Large intestine (tissue), 12 donors: ENCODE measurements at places on chromosomes 11 and 22. TPM values are rescaled to one million over a fixed set of nuclear protein-coding genes. Genes with fewer than 3 reads are reported as not detected.

MYO7A gene
- 68.4 TPM for polyA plus RNA-seq

GRCh38 chr11:17514476-17514875 lies 29.7 kb downstream of the USH1C start:
- H3K27me3 ChIP-seq = no peaks in the 10 kb centered on the region
- H3K4me1 ChIP-seq = no peaks in the 10 kb centered on the region
- peaks cover 80% of the 10 kb centered on the region for H3K36me3 ChIP-seq

- DNase-seq = peak; percentile 21
- H3K27ac ChIP-seq = no peak overlapping the region
- H3K4me3 ChIP-seq = no peak overlapping the region
- H3K27me3 ChIP-seq = no peaks in the 10 kb centered on the region
Observed at GRCh38 chr11:104705490-104706190, 192.6 kb downstream of the CASP12 start.

GRCh38 chr11:113119074-113119473 lies 157.9 kb downstream of the NCAM1 start:
- H3K4me3 ChIP-seq = no peak overlapping the region
- no peaks in the 10 kb centered on the region for H3K4me1 ChIP-seq
- no peaks in the 10 kb centered on the region for H3K36me3 ChIP-seq
- H3K27me3 ChIP-seq = no peaks in the 10 kb centered on the region
- H3K27ac ChIP-seq = no peak overlapping the region

DNA sequence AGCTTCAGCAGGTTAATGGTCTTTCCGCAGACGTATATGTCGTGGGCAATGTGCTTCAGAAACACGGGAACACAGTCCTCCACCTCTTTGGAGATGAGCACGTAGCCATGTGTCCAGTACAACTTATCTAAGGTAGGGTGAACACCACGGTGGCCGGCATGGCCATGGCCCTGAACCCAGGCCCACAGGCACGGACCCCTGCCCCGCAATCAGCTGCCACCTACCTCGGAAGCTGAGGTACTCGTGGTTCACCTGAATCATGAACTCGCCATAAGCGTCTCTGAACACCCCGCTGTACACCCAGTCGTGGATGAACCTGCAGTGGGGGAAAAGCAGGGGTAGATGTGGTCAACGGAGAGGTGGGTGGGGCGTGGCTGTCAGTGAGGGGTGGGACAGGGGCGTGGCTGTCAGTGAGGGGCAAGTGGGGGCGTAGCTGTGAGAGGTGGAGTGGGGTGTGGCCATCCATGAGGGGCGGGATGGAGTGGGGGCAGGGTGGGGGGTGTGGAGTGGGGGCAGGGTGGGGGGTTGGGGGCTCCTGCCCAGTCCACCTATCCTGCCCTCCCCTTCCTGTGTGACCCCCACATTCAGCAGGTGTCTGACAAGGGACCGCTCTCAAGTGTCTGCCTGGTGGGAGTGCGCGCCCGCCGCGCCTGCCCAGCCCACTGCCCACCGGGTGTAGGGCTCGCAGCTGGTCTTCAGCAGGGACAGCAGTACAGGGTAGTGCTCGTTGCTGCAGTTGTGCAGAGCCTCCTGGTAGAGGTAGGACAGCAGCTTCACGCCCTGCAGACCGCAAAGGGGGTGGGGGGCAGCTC lies 18.6 kb downstream of the TUBGCP6 start:
- peaks cover 4% of the 10 kb centered on the region for H3K4me1 ChIP-seq
- no peak overlapping the region for H3K27ac ChIP-seq
- H3K36me3 ChIP-seq = peaks cover 69% of the 10 kb centered on the region
- H3K27me3 ChIP-seq = no peaks in the 10 kb centered on the region
- no peak for DNase-seq

DNA sequence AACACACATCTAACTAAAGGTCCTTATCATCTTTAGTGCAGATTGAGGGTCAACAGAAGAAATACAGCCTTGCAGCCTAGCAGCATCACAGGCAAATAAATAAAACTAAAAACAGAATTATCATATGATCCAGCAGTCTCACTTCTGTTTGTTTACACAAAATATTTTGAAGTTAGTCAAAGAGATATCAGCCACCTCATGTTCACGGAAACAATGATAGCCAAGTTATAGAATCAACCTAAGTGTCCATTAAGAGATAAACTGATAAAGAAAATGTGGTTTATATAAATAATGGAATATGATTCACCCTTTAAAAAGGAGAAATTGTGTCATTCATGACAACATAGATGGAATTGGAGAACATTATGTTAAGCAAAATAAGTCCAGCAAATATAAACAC lies 738.1 kb upstream of the CCDC90B start:
- no peaks in the 10 kb centered on the region for H3K36me3 ChIP-seq
- no peaks in the 10 kb centered on the region for H3K27me3 ChIP-seq
- H3K4me3 ChIP-seq = no peak overlapping the region
- no peaks in the 10 kb centered on the region for H3K4me1 ChIP-seq

DNA sequence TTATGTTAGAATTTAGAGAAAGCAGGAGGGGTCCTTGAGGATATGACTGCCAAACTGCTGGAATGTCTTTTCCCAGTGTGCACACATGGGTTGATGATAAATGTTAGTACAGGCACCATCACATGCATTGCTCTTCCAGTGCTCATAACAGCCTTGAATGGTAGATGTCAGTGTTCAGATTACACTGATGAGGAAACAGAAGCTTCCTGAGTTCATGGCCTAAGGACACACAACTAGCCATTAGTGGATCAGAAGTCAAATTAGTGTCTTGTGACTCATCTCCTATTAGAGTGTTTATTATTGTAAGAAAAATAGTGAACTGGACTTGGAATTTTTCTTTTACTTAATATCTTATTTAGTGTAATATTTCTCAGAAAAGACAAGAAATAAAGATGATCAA lies 241.5 kb downstream of the DDX10 start:
- no peak overlapping the region for H3K27ac ChIP-seq
- H3K36me3 ChIP-seq = no peaks in the 10 kb centered on the region
- peaks cover 5% of the 10 kb centered on the region for H3K4me1 ChIP-seq
- H3K4me3 ChIP-seq = no peak overlapping the region
- H3K27me3 ChIP-seq = no peaks in the 10 kb centered on the region

- H3K27ac ChIP-seq = no peak overlapping the region
- H3K4me1 ChIP-seq = no peaks in the 10 kb centered on the region
- no peaks in the 10 kb centered on the region for H3K36me3 ChIP-seq
- no peak for DNase-seq
- H3K27me3 ChIP-seq = peaks cover 19% of the 10 kb centered on the region
- no peak overlapping the region for H3K4me3 ChIP-seq
Observed at GRCh38 chr11:35531246-35531645, 5.8 kb upstream of the PAMR1 start.

DNA sequence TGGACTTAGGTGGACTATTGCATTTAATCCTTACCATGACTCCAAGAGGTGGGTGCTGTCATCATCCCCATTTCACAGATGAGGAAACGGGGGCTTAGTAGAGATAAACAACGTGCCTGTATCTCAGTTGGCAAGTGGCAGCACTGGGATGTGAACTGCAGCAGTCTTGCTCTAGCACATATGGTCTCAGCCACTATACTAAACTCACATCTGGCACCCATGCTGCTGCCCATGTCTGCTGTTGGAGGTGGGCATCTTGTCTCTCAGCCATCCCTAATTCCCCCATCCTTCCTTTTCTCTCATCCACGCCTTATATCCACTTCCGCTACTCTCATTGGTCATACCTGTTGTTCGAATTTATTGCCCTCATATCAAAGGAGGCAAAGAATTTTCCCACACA lies 3.8 kb downstream of the PRG3 start:
- H3K27ac ChIP-seq = no peak overlapping the region
- no peaks in the 10 kb centered on the region for H3K36me3 ChIP-seq
- H3K4me1 ChIP-seq = no peaks in the 10 kb centered on the region
- DNase-seq = no peak
- H3K27me3 ChIP-seq = peaks cover 7% of the 10 kb centered on the region

KRTAP5-1 gene
- 3.0 TPM for polyA plus RNA-seq

DNA sequence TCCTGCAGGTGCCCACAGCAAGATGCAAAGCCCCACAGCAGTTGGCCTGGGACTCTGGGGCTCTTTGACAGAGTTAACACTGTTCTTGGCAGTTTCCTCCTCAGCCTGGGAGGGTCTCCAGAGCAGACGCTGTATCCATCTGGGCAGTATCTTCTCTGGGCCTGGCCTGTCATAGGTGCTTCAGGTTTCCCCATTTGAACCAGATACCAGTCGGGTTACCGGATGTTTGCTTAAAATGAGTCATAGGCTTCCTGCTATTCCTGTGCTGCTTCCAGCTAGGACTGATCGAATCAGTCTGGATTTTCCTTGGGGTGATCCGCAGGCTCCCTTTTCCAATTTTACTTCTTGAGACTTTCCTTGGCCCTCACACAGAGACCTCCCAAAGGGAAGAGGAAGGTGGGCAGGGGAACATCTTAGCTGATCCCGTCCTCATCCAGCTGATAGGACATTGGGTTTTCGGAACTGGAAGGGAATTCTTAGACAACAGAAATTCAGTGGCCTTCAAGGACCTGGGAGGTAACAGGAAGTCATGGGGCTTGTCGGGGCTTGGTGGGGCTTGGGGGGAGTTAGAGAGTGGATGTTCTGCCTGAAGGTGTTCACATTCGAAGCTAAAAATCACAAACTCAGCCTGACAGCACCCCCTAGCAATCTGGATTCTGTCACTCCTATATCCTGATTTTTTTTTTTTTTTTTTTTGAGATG lies 2.4 kb upstream of the RANGAP1 start:
- H3K36me3 ChIP-seq = peaks cover 9% of the 10 kb centered on the region
- peaks cover 14% of the 10 kb centered on the region for H3K4me1 ChIP-seq
- DNase-seq = peak; percentile 62
- H3K4me3 ChIP-seq = no peak overlapping the region
- H3K27me3 ChIP-seq = no peaks in the 10 kb centered on the region
- peak overlapping the region; percentile 71 for H3K27ac ChIP-seq

MPEG1 gene
- polyA plus RNA-seq = 40.7 TPM

GRCh38 chr22:32531228-32531627 lies 56.6 kb downstream of the FBXO7 start:
- peaks cover 13% of the 10 kb centered on the region for H3K4me1 ChIP-seq
- H3K27me3 ChIP-seq = no peaks in the 10 kb centered on the region
- no peak overlapping the region for H3K27ac ChIP-seq
- H3K36me3 ChIP-seq = no peaks in the 10 kb centered on the region
- no peak for DNase-seq
